Stimulated activated CD8-positive, alpha-beta memory T cell treated with anti-CD3 and anti-CD28 coated beads, Interleukin-7, amount 100 ng/mL, for 48 hours (primary cell): ENCODE measurements at places on chromosomes 4 and X.

DNA sequence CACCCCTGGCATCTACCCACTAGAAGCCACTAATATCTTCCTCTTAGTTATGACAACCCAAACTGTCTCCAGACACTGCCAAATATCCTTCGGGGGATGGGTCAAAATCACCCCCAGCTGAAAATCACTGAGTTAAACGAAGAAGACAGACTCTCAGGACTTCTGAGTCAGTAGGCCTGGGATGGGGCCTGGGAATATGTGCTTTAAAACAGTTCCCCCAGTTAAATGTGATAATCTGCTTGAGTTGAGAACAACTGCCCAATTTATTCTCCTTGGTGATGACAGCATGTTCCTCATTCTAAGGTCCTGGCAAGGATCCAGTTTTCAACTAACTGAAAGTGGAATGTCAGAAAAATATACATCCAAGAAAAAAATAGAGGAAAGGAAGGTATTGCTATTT, 52.4 kb downstream of the CBLL2 start:
- DNase-seq: no peak

GRCh38 chr4:31598639-31599038, 878.5 kb downstream of the PCDH7 start:
- DNase-seq: no peak

DNA sequence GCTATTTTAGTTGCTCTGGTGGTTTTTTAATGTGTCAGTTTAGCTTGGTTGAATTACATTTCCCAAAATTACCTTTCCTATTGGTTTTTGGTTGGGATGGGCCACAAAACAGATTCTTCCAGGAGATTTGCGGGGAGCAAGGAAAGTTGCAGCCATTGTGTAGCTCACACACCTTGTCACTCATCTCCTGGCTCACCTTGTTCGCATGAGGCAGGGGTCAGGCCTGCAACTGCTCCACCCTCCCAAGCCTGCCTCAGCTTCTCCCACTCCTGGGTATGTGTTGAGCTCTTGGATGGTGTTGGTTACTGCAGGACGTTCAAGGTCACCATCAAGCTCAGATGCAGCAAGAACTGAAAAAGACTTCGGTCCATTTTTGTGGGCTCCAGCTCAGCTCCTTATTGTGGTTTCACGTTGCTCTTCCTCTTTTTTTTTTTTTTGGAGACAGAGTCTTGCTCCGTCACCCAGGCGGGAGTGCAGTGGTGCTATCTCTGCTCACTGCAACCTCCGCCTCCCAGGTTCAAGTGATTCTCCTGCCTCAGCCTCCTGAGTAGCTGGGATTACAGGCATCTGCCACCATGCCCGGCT, 95.6 kb upstream of the METTL14 start:
- no peak for DNase-seq

GRCh38 chrX:102651242-102652011, at the start of gene GPRASP1:
TSS of gene GPRASP1 (plus strand) at chrX:102651483. CDS start at chrX:102653914, 2,431 bp downstream.
- DNase-seq: no peak

DNA sequence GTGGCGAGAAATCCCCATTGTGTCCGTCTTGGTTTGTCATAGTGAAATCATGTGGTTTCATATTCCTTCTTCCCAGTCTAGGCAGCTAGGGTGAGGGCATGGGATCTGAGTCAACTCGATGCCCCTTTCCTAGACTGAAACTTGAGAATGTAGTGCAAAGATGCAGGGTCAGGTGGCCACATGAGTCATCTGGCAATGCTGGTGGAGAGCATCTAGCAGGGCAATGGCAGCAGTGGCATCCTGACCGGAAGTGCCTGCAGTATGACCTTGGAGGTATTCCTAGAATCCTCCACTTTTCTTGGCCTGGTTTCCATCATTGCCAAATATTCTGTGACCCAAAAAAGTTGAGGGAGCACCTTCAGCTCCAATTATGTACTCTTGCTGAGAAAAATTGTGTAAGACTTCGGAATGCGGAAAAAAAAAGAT, 39.1 kb upstream of the TMEM184C start:
- no peak for DNase-seq

GRCh38 chr4:47525154-47525819, 40.2 kb downstream of the ATP10D start:
- no peak for DNase-seq

- no peak for DNase-seq
These were observed 25.7 kb upstream of the TMPRSS11A start for GRCh38 chr4:67988991-67989390.

GRCh38 chrX:13955975-13956374, 73.7 kb downstream of the GEMIN8 start:
- DNase-seq: no peak

DNA sequence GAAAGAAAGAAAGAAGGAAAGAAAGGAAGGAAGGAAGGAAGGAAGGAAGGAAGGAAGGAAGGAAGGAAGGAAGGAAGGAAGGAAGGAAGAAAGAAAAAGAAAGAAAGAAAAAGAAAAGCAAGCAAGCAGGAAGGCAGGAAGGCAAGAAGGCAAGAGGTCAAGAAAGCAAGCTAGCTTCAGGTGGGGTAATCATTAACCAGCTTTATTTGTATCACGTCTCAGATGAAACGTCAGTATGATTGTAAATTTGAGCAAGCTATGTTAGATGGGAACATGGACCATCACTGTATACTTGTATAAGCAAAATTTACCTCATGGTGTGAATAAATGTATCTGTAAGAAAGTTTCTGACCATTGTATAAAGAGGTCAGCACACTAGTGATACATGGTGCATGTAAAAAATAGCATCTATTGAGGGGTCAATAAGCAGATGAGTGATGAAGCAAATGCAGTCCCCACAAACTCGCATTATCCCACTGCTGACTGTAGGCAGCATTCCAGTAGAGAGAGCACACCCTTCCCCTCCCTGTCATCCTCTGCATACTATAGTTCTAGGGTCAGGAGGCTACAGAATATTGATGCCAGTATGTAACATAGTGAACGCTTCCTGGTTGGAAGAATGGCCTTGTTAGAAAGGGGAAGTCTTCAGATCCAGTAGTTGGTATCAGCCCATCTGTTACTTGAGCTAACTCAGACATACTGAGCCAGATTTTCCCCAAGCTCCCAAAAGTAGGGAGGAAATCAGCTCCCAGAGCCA, 16.5 kb upstream of the KLHL34 start:
- no peak for DNase-seq

- no peak for DNase-seq
These were observed 9.5 kb upstream of the ETNPPL start for GRCh38 chr4:108772402-108772801.

GRCh38 chr4:136934601-136935000, 597.7 kb downstream of the PCDH18 start:
- DNase-seq: no peak

DNA sequence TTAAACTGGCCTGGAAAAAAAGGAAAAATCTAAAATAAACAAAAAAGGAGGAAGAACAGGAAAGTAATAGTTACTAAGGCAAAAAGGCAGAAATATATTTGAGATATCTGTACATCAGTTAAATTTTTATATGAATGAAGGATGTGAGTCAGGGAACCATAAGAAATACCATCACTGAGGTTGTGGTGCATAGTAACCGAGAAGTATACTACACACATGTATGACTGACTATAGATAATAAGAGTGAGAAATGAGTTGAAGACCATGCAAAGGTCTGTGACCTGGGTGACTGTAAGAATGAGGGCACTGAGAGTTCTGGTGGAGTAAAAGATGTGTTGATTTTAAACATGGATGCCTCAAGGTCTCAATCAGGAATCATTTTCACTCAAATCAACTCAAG, 220.6 kb upstream of the FAM241A start:
- DNase-seq: no peak

DNA sequence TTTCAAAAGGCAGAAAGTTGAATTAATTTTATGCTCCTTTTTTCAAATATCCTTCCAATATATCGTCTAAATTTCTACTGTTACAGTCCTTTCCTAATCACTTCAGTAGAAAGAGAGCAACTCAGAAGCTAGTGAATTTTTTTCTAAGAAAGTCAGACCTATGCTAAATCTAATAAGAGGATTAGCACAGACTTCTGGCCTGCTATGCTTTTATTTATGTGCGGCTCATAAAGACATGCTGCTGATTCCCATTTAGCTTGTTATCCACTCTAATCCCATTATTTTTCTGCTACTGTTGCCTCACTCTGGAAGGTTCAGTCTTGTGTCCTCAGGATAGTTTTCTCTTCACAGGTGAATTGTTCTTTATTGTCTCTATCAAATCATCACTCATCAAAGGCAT, 473.5 kb upstream of the FAM241A start:
- DNase-seq: no peak

GRCh38 chrX:109398833-109399232, 83.1 kb downstream of the GUCY2F start:
- no peak for DNase-seq

- DNase-seq: no peak
These were observed 32.3 kb downstream of the CC2D2A start for GRCh38 chr4:15501941-15502340.

DNA sequence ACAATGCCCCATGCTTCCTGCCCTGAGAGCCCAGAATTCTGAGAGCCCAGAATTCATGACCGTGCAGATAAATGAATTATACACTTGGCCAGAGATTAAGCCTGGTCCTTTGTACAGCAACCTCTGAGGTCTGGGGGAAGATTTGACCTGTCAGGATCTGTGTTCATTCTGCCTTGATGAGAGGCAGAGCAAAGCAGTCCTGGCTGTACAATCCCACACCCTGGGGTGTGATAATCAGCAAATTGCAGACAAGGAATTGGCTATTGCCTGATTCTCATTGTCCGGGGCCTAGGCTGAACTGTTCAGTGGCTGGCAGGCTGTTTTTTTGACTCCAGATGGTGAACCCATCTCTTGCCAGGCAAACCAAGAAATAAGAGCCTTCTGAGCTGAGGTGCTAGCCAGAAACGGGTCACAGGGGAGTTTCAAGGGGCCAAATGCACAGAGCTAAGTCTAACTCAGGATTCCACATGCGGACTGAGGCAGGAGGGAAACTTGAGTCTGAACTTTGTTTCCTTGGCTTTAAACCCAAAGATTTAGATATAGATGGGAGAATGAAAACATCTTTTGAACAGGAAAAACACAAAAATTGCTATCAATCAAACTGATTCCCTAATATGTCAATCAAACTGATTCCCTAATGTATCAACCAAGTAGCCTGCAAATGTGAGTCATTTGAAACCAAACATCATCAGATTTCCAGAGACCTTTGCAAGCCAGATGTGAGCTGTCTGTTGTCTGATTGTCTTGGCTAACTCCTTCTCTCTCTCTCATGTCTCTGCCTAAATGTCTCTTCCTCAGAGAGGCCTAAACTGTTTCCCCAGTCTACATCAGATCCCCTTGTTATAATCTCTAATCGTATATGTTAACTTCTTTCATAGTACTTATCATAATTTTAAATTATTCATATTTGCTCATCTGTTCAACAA, 159.3 kb downstream of the ATG4A start:
- no peak for DNase-seq

DNA sequence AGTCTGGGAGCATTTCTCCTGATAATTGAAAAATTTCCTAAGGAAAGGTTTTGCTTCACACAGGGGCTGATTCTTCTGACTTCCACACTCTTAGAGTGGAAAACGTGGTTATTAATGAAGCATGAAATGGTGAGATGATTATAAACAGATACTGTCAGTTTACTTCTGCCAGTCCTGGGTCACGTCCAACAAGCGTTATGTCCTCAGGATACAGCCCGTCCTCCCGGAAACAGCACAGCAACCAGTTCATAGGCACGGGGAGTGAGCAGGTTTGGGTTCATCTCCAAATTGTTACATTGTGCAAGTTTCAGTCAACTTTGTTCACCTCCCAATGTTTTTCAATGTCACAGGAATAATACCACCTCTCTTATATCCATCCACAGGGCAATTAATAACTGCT, 98.8 kb downstream of the NPNT start:
- DNase-seq: no peak

- no peak for DNase-seq
These were observed 12.2 kb upstream of the MTMR1 start for GRCh38 chrX:150680974-150681373.

GRCh38 chr4:45064741-45065140, 338.4 kb upstream of the GNPDA2 start:
- DNase-seq: no peak

DNA sequence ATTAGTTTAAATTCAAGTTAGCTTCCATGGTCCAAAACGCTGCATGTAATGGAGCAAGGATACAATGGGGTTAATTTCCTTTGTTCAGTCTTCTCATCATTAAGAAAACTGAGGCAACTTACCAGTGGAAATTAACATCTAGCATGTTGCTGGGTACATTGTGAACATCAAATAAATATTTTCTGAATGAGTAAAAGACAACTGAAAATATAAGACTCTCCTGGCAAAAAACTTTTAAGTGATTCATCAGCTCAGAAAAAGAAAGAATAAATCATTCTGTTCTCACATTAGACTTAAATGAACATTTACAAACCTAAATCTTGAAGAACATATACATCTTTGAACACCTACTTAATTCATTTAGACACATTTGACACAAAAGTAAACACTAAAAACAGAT, 138.4 kb upstream of the ETNPPL start:
- DNase-seq: no peak

- no peak for DNase-seq
These were observed 53.9 kb upstream of the PDLIM3 start for GRCh38 chr4:185589067-185589836.

DNA sequence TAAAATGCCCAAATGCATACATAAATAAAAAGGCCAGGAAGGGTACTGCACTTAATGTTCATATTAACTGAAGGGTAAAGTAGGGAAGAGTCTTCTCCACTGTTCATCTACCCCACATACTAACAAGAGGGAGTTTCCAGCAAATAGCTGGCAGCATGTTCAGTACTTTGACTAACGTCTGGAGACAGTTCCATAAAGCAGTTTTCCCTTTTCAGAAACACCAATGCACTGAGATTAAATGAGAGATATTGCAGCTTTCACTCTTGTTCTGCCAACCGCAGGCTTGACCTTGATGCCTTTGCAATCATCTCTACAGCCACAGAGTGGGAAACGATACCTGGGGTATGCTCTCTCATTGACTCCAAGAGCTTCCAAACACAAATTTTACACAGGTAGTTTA, 2123.1 kb upstream of the TENM3 start:
- DNase-seq: no peak

- DNase-seq: peak; percentile 13
These were observed 5.8 kb downstream of the LAS1L start for GRCh38 chrX:65528705-65529340.

DNA sequence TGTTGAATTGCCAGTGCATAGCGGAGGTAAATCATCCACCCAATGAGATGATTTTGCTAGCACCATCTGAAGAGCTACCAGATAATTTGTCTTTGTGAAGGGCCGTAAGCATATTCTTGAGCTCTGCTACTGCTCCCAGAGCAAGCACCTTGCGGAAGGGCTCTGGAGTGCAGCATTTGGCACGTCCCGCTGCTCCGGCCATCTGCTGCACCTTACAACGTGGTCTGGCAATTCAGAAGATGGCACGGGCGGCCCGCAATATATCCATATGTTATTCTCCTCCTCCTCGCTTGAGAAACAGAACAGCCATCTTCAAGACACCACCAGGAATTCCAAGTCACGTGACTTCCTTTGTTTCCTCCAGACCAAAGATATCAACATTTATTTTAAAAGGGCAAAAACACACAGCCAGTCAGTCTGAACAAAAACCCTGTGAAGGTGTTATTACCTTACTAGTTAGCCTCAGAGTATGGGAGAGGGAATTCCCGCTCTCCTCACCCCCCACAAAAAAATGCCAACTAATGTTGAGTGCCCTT, 1095.7 kb upstream of the TENM3 start:
- no peak for DNase-seq
